Effector memory CD8-positive, alpha-beta T cell (primary cell): ENCODE measurements at places on chromosomes 16 and 17.

DNA sequence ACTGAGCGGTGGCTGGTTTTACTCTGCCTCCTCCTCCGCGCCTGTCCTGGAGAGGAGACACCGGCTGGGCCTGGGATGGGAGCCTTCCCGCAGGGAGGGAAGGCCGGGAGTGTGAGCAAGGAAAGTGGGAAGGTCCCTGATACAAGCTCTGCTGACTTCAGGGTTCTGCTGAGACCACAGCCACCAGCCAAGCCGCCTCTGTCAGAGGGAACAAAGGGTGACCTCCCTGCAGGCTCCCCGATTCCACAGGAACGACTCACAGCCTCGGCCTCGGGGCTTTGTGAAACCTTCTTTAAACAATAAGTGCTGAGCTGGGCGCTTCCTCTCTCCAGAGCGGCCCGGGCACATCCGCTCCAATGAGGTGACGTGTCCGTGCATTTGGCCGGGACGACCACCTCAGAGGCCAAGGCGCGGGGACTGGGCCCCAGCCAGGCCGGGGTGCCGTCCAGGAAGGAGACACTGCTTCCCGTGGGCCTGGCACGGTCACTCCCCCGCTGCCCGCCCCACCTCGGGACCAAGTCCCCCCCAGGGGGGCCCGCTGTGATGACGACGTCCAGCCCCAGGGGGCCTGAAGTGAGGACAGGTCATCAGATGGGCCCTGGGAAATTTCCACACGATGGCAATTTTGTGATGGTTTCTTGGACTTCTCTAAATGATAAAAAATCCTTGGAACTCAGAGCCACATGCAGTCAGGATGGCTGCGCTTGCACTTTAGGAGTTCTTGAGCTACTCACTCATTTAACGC, 11.8 kb upstream of the CIBAR2 start:
- no peak overlapping the region for H3K4me3 ChIP-seq
- peaks cover 3% of the 10 kb centered on the region for H3K36me3 ChIP-seq
- no peak overlapping the region for H3K27ac ChIP-seq
- H3K4me1 ChIP-seq, result no peaks in the 10 kb centered on the region
- H3K27me3 ChIP-seq, result no peaks in the 10 kb centered on the region
- no peak for DNase-seq

DNA sequence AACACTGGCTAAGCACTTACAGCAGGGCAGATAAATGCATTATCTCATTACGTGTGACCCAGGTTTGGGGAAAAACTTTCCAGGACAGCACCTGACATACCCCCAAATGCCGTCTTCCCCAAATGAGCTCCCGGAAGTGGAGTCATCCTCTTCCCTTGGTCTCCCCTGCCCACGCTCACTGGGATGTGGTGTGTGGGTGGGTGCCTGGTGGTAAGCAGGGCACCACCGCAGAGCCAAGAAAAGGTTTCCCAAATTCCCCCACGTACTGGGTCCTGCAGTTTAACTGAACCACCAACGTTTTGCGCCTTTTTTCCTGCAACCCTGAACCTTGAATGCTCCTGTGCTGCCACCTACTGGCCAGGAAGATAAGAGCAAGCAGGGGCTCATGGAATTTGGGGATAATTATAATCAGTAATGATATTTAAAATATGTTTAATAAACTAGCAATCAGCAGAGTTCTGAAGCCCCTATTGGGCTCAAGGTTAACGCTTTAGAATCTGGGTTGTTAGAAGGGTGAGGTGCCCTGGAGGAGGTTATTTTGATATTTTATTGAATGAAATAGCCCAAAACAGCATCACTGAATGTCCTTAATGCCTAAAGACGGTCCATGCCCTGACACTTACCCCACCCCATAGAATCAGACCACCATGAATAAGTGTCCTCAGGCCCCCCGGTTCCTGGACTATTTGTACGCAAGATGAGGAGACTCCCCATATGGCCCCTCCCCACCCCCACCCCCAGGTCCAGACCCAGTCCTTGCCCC, 8.0 kb downstream of the SPPL2C start:
- H3K4me1 ChIP-seq, result no peaks in the 10 kb centered on the region
- H3K36me3 ChIP-seq, result peaks cover 2% of the 10 kb centered on the region
- H3K27me3 ChIP-seq, result peaks cover 21% of the 10 kb centered on the region
- H3K27ac ChIP-seq, result no peak overlapping the region
- no peak overlapping the region for H3K4me3 ChIP-seq
- DNase-seq, result peak; percentile 54

- peaks cover 9% of the 10 kb centered on the region for H3K36me3 ChIP-seq
- no peaks in the 10 kb centered on the region for H3K4me1 ChIP-seq
- DNase-seq, result no peak
- H3K27me3 ChIP-seq, result no peaks in the 10 kb centered on the region
- H3K4me3 ChIP-seq, result no peak overlapping the region
Measured at GRCh38 chr17:66789093-66789492, 45.8 kb upstream of the CACNG5 start.

DNA sequence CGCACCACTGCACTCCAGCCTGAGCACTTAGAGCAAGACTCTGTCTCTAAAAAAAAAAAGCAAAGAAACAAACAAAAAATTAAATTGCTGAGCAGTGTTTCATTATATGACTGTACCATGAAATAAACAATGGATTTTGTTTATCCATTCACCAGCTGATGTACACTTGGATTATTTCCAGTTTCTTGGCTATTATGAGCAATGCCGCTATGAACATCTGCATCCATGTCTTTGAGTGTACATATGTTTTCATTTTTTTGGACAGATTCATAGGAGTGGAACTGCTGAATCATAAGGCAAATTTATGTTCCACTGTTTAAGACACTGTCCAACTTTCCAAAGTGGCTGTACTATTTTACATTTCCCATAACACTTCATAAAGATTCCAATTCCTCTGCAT, 8.0 kb downstream of the RNF157 start:
- H3K27ac ChIP-seq, result no peak overlapping the region
- H3K4me3 ChIP-seq, result no peak overlapping the region
- H3K27me3 ChIP-seq, result no peaks in the 10 kb centered on the region
- peaks cover 18% of the 10 kb centered on the region for H3K4me1 ChIP-seq
- H3K36me3 ChIP-seq, result peaks cover 2% of the 10 kb centered on the region

DNA sequence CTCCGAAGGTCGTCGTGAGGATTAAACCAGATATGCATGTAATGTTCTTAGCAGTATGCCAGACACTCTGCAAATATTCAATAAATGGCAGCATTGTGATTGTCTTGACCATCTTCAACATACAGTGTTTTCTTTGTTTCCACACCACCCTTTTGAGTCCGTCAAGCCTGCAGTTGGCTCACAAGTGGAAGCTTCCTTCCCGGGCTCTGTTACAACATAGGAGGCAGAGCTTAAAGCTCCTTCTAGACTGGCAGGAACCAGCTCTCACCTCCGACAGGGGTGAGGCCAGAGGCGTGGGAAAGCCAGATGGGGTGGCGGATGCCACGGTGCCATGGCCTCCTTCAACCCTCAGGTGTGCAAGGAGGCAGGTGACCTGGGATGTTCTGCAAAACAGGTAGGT, 138.3 kb downstream of the FOXL1 start:
- H3K27ac ChIP-seq, result no peak overlapping the region
- no peak overlapping the region for H3K4me3 ChIP-seq
- H3K27me3 ChIP-seq, result peaks cover 77% of the 10 kb centered on the region
- no peak for DNase-seq
- no peaks in the 10 kb centered on the region for H3K36me3 ChIP-seq

DNA sequence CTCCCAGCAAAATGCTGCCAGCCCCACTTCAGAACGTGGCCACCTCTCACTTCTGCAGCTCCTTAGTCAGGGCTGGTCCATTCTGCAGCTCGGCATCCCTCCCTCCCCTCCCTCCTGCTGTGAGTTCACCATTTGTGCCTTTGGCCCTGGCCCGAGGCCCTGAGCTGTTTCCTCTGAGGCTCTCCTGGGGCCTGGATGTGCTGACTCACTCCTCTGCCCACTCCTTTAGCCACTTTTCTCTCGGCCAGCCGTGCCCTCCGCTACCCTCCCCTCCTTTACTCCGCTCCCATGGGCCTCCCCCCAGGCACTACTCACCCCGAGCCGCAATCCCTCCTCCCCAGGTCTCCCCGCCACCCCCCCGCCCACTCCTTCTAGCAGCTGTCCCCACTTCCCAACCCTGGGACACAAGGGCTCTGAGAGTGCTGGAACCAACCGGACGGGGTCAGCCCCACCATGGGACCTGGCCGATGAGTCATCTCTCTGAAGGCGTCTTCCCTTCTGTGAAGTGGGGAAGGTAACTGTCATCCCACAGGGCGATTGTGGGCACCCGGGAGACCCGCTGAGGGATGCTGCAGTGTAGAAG, 11.5 kb downstream of the KCNG4 start:
- peaks cover 80% of the 10 kb centered on the region for H3K27me3 ChIP-seq
- H3K27ac ChIP-seq, result no peak overlapping the region
- H3K4me3 ChIP-seq, result no peak overlapping the region
- no peaks in the 10 kb centered on the region for H3K4me1 ChIP-seq
- H3K36me3 ChIP-seq, result no peaks in the 10 kb centered on the region

DNA sequence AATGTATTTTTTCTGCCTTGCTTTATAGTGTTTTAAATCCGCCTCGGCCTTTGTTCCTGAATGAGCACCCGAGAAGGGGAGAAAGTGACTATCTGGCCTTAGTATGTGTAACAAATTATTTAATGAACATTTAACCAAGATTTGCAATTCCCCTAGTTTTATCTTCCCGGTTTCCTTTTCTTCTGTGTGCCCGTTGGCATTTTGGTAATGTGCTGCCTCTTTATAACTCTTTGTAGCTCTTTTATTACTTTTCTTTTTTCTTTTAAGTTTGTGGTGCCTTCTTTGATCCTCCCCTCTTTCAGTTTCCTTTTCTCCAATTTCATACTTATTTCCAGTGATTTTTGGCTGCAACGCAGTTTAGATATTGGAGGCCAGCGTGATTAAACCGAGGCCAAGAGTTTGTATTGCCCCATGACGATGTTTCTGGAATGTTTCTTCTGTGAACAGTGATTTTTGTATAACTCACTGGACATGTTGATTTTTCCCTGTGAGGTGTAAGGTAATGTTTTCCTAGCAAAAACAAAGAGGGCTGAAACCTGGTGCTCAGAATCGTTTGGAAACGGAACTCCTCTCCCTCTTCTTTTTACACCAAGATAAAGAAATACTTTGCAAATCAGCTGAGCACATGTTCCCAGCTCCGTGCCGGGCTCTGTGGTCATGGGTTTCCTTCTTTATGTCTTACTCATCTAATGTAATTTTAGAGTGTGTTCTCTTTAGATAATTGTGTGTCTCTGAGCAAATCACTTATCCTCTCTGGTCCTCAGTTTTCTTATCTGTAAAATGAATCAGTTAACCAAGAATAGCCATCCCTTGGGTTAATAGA, 344.3 kb downstream of the WWOX start:
- H3K27me3 ChIP-seq, result no peaks in the 10 kb centered on the region
- no peak overlapping the region for H3K4me3 ChIP-seq
- H3K4me1 ChIP-seq, result no peaks in the 10 kb centered on the region

GRCh38 chr17:48792033-48792798, 24.8 kb downstream of the TTLL6 start:
- H3K4me1 ChIP-seq, result peaks cover 2% of the 10 kb centered on the region
- no peak for DNase-seq
- no peak overlapping the region for H3K4me3 ChIP-seq
- H3K27ac ChIP-seq, result no peak overlapping the region

- peaks cover 19% of the 10 kb centered on the region for H3K4me1 ChIP-seq
- H3K36me3 ChIP-seq, result peaks cover 22% of the 10 kb centered on the region
- H3K4me3 ChIP-seq, result peak within 1 kb of the TSS; percentile 100
- H3K27ac ChIP-seq, result peak within 1 kb of the TSS; percentile 99
Measured at GRCh38 chr17:35578197-35578928, at the start of gene PEX12. PEX12 (minus strand) TSS chr17:35578571; CDS start chr17:35578021, 550 bp downstream.

DNA sequence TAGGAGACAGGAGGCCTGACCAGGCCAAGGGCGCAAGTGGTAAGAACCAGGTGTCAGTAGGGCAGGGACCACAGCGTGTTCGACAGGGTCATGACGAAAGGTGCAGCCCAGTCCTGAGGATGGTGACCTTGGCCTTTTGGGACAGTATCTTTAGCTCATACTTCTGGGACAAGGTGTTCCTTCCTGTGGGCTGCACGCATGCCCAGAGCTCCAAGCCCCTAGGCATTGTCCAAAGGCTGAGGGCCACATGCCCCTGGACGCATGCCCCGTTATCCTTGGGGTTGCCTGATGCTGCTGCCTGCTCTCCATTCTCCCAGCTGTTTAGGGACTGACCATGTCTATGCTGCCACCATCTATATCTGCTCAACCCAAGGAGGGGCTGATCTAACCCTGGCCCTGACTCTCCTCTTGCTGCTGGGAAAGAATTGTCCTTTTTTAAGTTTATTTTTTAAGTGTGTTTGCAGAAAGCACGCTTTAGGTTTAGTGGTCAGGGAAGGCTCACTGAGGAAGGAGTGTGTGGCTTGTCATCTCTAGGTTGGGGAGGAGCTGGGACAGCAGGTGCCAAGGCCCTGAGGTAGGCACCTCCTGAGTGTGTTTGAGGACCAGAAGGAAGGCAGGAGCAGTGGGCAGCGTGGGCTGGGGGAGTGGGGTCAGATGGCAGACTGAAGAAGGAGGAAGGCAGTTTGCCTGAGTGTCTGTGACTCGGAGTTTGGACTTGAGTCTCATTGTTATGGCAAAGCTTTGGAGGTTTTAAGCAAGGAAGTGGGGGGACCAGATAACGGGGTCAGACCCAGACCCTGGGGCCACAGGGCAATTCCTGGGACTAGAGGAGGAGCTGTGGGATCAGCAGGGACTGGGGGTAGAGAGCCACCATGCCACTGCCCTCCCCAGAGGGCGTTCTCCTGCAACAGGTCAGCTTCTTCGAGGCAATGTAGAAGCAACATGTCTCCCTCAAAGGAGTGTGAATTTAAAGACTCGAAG, 15.1 kb upstream of the CBX4 start:
- no peaks in the 10 kb centered on the region for H3K4me1 ChIP-seq
- H3K36me3 ChIP-seq, result peaks cover 5% of the 10 kb centered on the region
- no peak for DNase-seq
- H3K4me3 ChIP-seq, result no peak overlapping the region
- H3K27ac ChIP-seq, result no peak overlapping the region
- peaks cover 67% of the 10 kb centered on the region for H3K27me3 ChIP-seq
